ENCODE measurements at places on chromosomes 2 and 18.

DNA sequence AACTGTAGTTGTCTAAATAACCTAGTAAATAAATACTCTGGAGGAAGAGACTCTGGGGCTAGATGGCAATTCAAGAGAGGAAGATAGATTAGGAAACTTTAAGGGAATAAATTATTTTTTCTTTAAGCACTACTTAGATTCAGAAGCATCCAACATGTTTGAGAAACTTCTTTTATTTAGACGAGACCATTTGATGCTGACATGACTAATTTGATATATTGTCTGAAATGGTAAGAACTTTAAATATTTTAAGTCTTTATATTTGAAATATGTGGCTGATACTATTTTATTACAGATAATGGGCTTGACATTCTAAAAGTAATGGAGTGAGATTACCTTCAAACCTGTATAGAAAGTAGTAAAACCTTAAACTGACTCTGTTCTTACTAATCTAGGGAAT, 36.4 kb downstream of the PPIG start:
- no peak for DNase-seq

DNA sequence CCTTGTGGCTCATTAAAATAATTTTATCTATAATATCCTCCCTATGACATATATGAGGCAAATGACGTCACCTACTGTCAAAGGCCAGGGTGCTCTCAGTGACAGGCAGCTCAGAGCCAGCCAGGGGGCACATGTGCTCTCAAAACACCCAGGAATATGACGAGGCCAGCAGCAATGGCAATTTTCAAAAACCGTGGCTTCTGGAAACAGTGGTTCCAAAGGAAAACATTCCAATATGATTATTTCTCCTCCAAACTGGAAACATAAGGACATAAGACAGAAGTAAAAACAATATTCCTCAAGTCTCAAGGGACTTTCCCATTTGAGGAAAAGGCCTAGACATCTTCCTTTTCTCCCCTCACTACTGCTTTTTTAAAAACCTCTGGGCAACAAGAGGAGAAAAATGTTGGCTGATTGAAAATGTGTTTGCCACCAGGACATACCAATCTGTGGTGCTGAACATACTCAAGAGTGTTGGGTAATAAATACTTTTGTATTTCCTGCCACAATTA, 40.8 kb downstream of the RNF152 start:
- DNase-seq, result no peak

GRCh38 chr2:177543007-177543760, 150.6 kb downstream of the AGPS start:
- DNase-seq, result no peak

- peak; percentile 38 for DNase-seq
Measured at GRCh38 chr2:224369028-224369632, 32.8 kb downstream of the FAM124B start.

DNA sequence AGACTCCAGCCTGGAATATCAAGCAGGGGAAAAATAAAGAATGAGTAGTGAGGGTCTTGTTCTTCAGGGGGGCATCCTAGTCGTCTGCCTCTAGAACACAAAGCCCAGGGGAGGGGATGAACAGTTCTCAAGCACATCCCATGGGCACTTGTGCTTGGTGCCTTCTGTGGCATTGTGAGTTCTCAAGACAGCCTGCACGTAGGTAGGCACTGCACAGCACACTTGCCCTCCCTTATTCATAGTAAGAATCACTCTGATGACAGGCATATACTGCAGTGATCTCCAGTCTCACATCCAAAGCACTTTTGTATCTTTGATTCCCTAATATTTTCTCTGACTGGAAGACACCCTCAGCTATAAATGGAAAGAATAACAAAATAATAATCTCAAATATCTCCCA, 104.7 kb upstream of the CNGA3 start:
- no peak for DNase-seq

DNA sequence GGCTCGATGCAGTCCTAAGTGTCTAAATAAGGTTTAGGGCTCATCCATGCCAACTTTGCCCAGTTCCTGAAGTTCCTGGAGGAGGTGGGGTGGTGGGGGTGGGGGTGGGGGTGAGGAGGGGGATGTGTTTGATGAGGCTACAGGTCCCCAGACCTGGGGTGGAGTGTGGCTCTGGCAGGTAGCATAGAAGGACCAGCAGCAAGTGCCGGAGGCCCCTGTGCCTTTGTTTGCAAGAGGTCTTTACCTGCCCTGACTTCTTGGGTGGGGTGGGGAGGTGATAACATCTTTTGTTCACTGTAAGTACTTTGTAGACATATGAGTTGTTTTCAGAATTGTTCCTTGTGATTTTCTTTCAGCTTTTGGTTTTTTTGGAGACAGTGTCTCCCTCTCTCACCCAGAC, 10.0 kb downstream of the SH3BP4 start:
- no peak for DNase-seq

DNA sequence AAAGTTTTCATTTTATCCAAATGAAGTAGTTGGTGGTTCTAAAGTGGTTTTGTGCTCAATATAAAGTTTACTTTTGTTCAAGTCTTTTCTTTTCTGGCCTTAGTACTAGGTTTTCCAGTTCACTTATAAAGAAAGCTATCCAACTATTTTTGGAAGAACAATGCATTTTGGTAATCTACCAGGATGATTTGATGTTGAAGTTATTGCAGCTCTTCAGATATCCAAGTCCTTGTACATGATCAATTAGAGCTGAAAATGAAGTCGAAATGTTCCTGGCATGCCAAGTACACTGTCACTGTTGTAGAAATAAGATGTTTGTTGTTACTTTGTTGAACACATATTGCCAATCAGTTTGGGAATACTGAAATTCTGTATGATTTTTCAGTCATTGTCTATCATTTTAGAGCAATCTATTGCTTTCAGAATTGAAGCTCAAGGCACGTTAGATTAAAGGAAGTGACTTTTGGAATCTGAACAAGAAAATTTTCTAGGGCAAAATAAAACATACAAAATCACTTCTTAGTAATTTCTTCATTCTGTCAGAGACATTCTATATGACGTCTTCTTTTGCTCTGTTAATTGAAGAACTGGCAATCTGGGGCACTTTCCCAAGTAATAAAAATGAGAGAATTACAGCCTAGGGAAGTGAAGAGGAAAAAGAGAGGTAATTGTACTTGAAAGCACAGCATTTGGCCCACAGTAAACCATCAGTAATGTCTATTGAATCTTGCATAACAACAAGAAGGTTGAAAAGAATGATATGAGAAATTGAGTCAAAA, 232.3 kb downstream of the MREG start:
- no peak for DNase-seq

GRCh38 chr18:25795213-25795612, 295.2 kb downstream of the SS18 start:
- DNase-seq, result no peak

DNA sequence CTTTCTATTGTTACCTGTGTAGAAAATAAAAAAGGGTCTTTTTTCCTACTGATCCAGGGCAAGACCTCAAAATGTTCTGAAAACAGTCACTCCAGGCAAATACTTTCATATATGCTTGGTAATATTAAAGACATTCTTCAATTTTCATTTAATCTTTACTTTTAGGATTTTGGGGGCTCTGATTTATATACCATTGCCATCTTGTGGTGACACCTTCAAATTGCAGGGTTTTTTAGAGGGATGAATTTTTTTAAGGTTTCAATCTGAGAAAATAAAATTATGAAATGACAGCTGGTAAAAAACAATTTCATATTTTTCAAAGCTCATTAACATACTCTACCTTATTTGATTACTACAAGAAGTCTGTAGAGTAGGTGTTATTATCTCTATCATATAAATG, 26.8 kb downstream of the MAPK4 start:
- DNase-seq, result no peak

DNA sequence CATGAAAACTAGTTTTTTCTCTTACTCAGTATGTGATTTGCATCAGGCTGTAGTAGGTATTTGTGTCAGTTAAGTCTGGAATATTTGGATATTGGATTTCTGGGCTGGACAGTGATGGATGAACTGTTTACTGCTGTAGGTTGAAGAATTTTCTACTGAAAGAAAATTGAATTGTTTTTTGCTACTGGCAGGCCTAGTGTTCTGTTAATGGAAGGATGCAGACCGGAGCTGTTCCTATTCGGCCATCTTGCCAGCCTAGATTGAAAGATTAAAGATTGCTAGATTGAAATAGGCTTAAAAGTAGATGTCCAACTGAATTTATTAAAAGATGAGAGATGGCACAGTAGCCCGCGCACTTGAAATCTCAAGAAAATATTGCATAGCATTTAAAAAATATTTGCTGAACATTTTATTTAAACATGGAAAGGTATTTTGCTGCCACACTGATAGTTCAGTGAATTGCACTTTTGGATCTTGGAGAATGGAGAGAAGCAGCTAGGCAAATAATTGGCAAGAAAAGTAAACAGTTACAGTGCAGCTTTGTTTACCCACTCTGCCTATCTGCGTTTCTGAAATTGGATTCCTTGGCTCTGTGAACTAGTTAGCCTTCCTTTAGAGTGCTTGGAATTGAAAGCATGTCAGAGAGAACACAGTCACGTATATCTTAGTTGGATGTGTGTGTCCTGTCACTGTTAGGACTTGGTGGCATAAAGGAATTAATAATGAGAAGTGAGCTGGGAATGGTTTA, 54.1 kb downstream of the EPB41L5 start:
- DNase-seq, result no peak

DNA sequence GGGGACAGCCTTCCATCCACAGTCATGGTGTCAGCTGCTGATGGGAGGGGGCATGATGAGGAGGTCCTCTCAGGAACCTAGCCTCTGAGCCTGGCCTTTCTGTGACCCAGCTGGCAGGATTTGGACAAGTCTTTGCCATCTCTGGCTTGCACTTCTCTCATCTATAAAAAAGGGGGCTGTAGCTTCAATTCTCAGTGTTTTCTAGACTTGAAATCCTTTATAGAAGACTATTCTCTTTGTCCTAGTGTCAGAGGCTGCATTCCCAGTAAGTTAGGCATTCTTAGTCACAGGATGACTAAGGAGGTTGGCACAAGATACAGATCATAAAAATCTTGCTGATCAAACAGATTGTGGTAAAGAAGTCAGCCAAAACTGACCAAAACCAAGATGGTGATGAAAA, 958.5 kb downstream of the CNTNAP5 start:
- DNase-seq, result no peak

- DNase-seq, result peak; percentile 18
Measured at GRCh38 chr2:170323743-170324142, 145.8 kb downstream of the MYO3B start.

DNA sequence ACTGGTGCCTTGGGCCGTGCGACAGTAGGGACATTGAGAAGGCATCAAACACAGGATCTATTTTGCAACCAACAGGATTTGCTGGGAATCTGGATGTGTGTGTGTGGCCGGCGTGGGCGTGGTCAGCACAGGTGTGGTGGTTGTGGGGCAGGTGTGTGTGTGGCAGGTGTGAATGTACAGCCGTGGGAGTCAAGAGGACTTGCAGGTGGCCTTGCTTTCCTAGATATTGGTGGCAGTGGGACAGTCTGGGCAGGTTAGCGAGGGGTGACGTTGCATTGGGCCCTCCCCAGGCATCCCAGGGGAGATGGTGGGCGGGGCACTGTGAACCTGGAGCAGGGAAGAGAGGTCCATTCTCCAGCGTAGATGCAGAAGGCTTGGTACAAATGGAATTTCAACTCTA, 3.2 kb upstream of the LIMS2 start:
- no peak for DNase-seq

DNA sequence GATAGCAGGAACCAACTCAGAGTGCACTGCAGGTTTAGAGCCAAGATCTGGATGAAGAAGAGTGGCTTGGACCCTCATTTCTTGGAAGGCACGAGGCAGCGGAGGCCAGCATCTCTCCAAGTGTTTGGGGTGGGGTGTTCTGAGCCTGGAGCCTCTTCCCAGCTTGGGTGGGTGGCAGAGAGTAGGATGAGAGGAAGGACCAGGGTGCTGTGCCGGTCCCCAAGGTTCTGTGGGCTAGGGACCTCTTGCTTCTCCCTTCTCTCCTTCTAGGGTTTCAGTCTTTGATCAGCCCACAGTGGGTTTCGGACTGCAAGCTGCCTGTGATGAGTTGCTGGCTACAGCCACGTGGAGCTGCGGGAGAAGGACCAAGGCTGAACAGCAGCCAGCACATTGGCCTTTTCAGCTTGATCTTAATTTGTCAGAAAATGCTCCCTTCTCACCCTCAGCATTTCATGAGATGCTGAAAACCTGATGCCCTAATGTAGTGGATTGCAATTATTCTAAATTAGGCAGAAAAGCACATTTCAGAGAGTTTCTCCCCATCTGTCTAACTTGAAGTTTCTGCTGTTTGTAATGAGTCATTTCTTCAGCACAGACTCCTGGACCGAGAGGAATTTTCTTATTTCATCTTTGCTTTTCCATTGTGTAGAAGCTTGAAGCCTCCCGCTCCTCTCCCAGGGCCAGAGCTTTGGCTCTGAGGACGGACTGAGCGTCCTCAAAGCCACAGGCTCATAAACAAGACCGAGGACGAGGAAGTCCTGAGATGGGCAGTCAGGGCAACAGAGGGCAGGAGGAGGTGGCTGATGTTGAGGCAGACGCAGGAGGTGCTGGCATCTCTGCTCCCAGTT, 99.1 kb upstream of the HDAC4 start:
- peak; percentile 23 for DNase-seq

GRCh38 chr2:100068395-100068794, 74.0 kb downstream of the AFF3 start:
- no peak for DNase-seq

DNA sequence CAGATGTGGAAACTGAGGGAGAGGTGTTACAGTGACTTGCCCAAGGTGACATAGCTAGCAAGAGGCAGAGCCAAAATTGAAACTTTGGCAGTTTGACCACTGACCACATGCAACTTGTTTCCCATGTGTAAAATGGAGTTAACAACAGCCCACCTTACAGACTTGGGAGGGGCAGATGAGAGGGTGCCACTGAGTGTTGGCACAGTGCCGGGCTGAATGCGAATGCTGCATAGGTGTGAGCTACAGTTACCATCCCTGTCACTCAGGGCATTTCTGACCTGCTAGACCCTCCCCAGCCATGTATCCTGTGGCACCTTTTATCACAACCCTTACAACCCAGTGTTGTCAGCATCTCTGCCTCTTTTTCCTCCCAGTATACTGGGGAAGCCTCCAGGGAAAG, 10.8 kb downstream of the SMARCAL1 start:
- no peak for DNase-seq

GRCh38 chr2:45494275-45494977, 116.6 kb downstream of the SRBD1 start:
- DNase-seq, result peak; percentile 82

DNA sequence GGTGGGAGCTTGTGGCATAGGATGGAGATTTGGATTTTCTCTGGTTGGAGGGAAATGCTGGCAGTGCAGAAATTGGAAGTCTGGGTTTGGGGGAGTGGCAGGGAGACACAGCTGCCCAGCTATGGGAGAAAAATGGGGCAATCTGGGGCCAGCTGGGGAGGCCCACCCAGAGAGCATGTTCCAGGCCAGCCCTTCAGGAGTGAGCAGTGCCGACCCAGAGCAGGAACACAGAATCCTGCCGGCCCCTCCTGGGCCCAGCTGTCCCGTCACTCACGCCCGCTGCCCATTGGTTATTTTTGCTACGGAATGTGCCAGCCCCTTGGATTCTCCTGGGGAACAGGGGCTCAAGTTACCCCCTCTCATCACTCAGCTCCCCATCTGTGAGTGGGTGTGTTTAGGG, 4.9 kb downstream of the SPEG start:
- no peak for DNase-seq

DNA sequence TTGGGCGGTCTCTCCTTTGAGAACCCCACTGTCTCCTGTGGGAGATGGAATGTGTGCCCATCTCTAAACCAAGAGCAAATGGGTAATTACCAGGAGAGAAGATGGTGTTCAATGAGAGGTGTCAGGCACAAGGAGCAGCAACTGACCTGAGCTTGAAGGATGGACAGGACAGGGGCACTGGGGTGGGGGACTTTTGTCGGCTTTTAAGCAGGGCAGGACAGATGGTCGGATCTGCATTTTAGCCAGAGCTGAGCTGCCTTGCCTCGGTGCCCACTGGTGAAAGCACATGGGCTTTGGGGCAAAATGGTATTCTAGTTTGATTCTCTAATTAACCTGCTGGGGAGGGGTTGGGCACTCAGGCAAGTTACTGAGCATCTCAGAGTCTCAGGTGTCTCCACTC, 98.0 kb downstream of the INHBB start:
- DNase-seq, result no peak
